ENCODE measurements at places on chromosomes 5 and 9.

DNA sequence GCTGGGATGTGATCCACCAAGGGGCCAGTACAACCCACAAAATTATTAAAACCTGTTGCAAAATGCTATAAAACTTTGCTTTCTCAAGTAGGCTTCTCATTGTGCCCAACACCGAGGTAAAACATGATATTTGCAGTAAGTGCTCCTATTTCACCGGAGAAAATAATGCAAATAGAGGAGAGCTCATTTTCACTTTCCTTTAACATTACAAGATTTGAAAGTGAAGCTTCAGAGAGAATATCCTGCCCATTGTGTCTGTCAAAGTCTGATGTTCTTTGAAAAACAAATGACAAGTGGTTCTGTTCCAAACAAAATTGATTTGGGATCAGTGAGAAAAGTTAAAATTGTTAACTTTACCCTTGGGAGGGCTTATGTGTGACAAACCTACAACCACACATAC lies 287.1 kb downstream of the KCNN2 start:
- no peak for DNase-seq

- DNase-seq: no peak
Observed at GRCh38 chr5:39055027-39055767, 19.0 kb downstream of the RICTOR start.

- DNase-seq: no peak
Observed at GRCh38 chr5:163453705-163454104, 6.2 kb downstream of the NUDCD2 start.

DNA sequence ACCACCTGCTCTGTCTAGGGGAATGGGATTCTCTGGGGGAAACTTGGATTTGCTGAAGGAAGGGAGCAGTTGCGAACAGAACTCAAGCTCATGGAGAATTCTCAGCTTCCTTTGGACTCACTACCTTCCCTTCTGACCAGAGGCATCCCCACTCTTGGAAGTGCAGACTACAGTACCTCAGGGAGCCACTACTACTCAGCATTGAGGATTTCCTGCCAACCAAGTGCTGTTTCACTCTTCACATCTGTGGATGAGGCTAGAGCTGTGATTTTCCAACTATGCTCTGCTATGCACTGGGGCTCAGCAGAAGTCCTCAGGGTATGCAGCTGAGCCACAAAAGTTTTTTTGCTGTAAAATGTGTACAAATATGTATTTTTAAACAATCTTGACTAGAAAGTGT lies 43.9 kb downstream of the MACROH2A1 start:
- no peak for DNase-seq

- no peak for DNase-seq
Observed at GRCh38 chr9:14902561-14902960, 7.7 kb downstream of the FREM1 start.

DNA sequence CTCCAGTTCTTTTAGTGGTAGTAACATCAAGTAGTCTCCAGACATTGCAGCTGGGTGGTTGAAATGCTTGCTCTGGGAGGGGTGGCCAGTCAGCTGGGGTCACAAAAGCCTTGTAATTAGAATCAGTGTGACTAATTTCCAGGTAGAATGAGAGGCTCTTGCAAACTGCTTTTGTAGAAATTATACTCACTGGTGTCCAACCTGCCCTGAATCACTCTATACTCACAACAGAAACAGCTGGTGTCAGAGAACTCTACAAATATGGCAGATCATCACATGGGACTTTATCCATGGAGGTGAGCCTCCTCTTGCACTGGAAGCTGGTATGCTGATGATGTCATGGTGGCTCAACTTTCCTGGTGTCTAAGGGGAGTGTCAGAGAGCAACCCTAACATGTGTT lies 71.3 kb downstream of the SH3TC2 start:
- no peak for DNase-seq

DNA sequence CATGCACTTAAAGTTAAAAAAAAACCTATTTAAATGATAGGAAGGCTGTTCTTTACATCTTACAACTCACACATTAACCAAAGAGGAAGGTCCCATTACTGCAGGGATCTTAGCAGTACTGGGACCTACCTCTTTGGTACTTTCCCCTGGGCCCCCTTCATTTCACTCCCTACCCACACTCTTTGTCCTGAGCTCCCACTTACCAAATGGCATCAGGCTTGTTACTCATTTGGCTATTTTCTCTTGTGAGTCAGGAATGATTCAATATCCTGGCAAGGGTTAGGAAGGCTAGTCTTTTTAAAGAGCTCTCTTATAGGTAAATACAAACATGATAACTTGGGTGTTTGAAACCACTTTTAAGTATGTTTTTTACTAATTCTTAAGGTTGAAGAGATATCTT lies 117.4 kb upstream of the ELL2 start:
- no peak for DNase-seq

DNA sequence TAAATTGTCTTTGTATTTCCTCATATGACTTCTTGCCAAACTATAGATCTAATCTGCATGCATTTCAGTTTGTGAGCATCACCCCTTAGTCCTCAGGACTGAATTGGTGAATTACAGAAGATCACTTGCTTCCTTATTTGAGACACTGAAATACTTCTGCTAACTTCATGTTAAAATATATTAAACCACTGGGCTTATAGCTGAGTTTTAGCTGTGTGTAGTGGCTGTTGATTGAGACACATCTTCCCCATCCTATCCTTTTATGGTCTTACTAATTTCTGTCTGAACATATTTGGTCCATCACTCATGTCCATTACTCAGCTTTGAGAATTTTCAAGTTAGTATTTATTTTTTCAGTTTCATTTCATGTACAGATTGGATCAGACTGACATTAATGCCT lies 295.9 kb downstream of the PSAT1 start:
- no peak for DNase-seq

DNA sequence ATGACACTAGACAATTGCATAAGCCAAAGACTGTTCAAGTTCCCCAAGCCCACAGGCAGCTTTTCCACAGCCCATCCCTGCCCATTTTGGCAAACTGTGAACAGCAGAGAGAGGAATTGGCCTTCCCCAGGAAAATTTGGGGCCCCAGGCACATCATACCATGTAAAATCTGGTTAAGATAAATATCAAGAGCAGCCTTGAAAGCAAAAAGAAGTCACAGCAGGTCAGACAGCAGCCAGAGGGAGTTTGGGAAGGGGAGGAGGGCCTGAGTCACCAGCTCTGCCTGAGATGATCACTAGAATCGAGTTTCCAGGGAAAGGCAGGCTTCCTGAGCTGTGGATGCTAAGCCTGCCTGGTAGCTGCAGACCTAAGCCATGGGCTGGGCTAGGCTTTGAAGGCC lies 179.2 kb downstream of the RFK start:
- DNase-seq: no peak

GRCh38 chr9:30723656-30724055 lies 1660.8 kb upstream of the ACO1 start:
- DNase-seq: no peak

DNA sequence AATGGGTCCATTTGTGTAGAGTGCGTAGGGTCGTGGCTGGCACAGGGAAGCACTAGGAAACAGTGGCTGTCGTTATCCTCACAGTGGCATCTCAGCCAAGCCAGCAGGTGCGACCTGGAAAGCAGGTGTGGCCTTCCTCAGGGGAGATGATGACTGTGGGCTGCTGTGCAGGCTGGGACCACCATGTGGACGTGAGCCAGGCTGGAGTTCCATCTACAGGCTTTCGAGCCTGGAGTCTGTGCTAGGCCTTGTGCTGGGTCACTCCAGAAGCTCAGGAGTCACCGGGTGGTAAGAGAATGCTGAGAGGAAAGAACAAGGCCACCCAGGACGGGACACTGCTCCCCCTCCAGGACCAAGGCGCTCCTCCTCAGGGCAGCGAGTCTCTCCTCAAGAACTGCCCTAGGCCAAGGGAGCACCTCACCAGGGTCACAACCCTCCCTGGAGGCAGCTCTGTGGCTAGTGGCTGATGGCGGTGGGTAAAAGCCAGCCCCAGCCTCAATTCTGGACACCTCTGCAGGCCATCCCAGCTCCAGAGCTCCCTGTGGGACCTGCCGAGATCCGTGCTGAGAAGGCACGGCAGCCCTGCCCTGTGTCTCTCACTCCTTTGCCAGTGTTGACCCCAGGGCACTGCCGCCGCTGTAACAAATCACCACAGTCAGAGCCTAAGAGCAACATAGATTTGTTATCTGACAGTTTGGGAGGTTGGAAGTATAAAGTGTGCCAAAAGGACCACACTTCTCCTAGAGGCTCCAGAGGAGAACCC lies 36.0 kb downstream of the WHRN start:
- DNase-seq: no peak

- no peak for DNase-seq
Observed at GRCh38 chr5:16413166-16413860, 52.3 kb downstream of the ZNF622 start.

- no peak for DNase-seq
Observed at GRCh38 chr5:180047667-180048066, 23.9 kb downstream of the RNF130 start.

- no peak for DNase-seq
Observed at GRCh38 chr5:108515517-108516105, 133.7 kb upstream of the FBXL17 start.

DNA sequence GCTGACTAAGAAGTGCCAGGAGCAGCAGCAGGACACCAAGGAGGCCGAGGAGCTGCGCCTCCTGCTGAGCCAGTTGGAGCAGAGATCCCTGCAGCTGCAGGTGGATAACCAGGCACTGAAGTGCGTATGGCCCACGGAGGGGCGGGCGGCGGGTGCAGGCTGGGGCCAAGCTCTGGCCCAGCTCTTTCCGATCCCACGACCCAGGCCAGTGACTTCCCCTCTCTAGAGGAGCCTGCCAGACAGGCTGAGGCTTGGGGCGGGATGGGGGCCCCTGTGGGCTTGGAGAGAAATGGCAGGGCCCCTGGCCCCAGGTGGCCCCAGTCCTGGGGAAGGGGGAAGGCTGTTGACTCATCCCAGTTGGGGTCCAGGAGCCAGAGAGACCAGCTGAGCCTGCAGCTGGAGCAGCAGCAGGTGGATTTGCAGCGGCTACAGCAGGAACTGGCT lies 3.6 kb downstream of the PTRH1 start:
- no peak for DNase-seq

GRCh38 chr9:78407636-78408312 lies 110.8 kb downstream of the PSAT1 start:
- DNase-seq: no peak

DNA sequence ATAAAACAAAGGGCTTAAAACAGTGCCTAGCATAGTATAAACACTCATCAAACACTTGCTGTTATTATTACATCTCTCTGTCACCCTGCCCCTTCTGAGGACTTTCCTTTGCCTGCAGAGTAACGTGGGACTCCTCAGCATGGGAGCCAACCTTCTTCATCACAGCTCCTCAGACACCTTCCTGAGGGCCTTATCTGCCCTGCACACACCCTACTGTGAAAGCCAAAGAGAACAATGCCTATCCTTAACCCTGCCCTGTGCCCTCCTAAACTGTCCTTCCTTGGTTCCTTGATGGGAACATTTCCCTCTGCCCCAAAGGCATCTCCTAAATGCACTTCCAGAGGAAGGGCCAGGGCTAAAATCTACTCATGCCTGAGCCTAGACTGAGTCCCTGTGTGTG lies 20.6 kb upstream of the HAND1 start:
- no peak for DNase-seq

GRCh38 chr5:122703203-122703602 lies 71.7 kb upstream of the SNX2 start:
- DNase-seq: no peak

DNA sequence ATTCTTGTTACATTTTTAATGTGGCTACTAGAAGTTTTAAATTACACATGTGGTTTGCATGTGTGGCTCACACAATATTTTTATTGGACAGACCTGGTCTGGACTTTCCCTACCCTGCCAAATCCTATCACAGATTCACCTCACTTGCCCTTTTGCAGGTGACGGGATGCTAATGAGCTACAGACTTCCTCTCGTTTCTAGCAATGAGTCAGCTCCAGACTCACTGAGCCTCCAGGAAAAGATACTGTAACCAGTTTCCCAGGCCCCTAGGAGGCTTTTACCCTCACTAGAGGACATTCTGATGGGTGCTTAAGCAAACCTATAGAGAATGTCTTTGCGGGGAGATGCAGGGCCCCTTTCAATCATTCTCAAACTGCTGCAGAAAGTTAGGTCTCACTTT lies 135.4 kb downstream of the WDR41 start:
- peak; percentile 61 for DNase-seq

DNA sequence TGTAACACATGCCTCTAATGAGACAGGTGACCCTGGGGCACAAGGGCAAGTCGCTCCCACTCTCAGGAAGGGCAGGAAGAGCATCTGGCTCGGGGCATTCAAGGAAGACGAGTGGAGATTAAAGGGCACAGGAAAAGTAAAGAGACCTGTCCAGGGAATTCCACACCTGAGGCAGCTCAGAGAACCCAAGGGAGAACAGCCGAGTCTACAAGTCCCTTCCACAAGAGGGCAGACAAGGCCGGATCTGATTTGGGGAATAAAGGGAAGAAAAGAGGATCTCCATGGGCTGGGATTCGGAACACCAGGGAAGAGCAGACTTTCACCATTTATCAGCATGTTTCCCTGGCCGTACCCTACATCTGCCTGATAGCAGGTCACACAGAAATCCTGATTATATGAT lies 28.1 kb downstream of the GPX3 start:
- no peak for DNase-seq

DNA sequence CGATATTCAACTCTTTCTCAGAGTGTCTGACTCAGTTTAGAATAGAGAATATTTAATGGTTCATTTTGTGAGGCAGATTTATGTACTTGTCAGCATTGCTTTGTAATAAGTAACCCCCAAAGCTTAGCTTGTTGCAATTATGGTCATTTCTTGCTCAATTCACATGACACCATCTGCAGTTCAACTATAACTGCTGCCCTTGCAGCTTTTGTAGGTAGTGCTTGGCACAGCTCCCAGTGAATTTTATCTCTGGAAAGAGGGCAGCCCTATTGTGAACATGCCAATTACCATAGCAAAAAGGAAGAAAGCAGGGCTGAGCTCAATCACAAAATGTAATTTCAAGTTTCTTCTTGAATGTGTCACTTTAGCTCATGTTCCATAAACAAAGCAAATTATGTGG lies 1587.7 kb upstream of the ACO1 start:
- DNase-seq: no peak

- no peak for DNase-seq
Observed at GRCh38 chr9:93361995-93362394, 89.5 kb upstream of the FAM120A start.

GRCh38 chr5:135822286-135822685 lies 12.2 kb upstream of the SLC25A48 start:
- DNase-seq: no peak
